NCI-H187 (cell line): ENCODE measurements at places on chromosomes 6 and 20.

GRCh38 chr20:37741055-37741454, 47.2 kb downstream of the CTNNBL1 start:
- DNase-seq = no peak

DNA sequence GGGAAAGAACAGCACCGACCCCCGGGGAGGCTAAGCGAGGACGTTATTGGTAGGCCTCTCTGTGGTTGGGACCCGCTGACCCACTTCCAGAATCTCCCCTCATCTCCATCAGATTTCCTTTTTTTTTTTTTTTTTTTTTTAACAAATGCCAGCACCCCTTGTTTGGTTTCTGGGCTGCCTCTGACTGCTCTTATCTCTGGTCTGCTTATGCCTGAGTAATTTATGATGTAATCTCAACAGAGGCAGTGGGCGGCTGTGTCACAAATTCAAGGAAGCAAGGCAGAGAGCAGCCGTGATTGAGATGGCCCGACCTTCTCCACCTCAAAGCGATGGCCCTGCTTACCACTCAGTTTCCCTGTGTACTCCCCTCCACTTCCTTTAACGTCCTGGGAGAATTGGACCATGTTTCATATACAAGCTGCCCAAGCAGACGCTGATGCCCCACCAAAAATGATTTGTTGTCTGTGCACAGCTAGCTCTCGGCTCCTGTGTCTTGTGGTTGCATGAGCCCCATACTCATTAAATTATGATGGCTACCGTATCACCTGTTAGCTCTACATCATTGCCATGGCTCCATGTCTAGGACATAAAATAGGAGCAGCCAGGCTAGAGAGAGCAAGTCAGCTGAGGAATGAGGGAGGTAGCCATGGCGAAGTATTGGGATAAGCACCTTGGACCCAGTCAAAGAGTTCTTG, 98.1 kb downstream of the ZNF217 start:
- DNase-seq = no peak

DNA sequence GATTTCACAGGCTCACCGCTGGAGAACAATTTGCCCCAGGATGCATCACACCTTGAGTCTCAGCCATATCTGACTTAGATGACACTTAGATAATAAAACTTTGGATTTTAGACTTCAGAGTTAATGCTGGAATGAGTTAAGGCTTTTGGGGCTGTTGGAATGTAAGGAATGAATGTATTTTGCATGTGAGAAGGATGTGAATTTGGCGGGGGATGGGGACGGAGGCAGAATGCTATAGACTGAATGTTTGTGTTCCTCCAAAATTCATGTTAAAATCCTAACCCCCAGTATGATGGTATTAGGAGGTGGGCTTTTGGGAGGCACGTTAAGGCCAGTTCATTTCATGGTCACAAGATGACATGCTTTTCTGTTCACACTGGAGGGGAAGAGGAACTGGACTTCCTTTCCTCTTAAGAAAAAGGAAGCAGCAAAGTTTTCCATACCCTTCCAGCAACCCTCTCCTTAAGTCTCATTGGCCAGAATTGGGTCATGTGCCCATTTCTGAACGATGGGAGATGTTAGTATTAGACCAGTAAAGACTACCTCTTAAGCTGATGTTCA, 5.8 kb upstream of the SRXN1 start:
- DNase-seq = no peak

- no peak for DNase-seq
Observed at GRCh38 chr6:83231146-83231545, 38.0 kb downstream of the RWDD2A start.

- no peak for DNase-seq
Observed at GRCh38 chr6:14640631-14641030, 523.1 kb downstream of the CD83 start.

DNA sequence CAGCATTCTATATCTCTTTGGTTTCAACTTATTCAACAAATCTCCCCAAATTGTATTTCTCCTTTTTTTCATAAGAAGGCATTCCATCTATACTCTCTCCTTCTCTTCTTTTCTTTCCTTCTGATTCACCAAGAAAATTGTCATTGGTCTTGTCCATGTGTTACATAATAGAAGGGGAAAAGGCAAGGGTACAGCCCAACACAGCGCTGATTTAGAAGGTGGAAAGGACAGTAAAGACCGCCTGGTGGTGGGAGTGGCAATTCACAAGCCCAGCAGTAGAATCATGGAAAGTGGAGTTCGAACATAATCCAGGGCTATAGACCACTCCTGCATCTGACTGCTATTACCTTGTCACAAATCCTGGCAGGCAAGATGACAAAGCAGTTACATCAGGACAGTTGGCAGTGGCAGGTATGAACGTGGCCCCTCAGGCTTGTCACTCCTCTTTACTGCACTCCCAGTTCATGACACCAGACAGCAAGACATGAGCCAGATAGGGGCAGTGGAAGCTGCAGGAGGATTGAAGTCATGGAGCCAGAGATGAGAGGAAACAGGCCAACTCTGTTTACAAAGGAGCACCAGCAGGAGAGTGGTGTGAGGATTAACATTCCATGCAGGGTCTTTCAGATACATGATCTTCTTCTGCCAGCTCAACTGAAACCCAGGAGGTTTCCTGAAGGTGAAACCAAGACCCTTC, 2.1 kb upstream of the TNFAIP3 start:
- DNase-seq = no peak

DNA sequence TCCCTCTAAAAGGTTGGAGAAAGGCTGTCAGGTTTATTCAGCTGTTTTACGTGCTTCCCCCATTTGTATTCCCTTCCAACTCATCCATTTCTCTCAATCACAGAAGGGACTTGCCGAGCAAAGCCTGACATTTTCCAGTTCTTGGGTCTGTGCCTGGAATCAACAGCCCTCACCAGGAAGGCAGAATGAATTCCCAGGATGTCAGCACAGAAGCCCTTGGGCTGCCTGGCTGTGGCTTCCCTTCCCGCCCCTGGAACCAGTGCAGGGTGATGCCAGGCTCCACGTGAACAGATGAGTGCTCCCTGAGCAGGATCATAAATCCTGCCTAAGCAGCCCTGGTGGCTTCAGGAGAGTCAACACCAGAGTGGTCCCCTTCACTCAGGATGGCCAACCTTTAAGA, 86.1 kb upstream of the CD83 start:
- no peak for DNase-seq

DNA sequence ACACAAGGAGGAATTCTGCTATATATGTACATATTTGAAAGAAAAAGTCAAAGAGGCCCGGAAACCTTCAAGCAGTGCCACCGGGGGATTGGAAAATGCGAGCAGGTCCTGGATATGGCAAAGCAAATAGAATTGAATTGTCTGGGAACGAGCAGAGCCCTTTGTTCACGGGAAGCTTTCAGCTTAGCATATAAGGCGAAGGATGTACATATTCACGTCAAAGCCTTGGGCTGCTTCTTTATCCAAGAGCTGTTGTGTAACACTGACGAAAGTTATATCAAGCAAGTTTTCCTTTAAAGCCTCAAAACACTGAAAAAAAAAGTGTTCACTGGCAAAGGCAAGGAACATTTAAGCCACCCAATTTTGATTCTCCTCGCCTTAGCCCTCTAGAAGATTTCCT, 171.0 kb downstream of the GPX5 start:
- DNase-seq = no peak
